GM12892 (cell line): ENCODE measurements at places on chromosomes 12 and 14.

DNA sequence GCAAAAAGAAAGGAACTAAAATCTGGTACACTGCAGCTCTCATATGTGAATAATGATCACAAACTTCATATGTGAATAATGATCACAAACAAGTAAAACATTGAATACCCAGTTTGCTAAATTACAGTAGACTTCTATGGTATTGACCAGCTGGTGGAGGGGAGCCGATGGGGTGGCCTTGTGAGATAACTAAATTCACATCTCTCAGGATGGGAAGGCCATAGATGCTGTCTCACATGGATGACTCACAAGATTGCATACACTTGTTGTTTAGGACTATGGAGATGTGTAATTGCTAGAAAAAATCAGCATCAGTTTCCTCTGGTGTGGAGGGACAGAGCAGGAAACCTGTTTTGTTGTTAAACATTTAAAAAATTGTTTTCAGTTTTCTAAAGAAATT is 49.2 kb downstream of the ACACB start:
- DNase-seq = no peak

GRCh38 chr12:52245259-52245961 is 12.4 kb downstream of the KRT7 start:
- no peak for DNase-seq

GRCh38 chr12:114030451-114030850 is 64.3 kb upstream of the RBM19 start:
- no peak for DNase-seq

DNA sequence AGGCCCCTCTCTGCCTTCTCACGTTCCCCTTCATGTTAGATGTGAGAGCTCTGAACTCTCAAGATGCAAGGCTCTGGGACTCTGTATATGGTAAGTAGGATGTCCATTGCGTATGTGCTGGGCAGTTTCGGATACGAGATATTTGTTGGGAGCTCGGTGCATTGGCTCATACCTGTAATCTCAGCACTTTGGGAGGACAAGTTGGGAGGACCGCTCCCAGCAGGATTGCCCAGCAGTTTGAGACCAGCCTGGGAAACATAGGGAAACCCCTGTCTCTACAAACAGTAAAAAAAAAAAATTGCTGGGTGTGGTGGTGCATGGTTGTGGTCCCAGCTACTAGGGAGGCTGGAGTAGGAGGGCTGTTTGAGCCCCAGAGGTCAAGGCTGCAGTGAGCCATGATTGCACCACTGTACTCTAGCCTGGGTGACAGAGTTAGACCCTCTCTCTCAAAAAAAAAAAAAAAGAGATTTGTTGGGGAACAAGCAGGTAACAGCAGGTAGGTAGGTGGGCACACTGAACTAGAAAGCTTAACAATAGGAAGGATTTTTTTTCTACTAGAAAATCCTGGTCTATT is 3.4 kb downstream of the TMEM120B start:
- DNase-seq = no peak

GRCh38 chr12:91620992-91621391 is 438.4 kb upstream of the DCN start:
- no peak for DNase-seq

DNA sequence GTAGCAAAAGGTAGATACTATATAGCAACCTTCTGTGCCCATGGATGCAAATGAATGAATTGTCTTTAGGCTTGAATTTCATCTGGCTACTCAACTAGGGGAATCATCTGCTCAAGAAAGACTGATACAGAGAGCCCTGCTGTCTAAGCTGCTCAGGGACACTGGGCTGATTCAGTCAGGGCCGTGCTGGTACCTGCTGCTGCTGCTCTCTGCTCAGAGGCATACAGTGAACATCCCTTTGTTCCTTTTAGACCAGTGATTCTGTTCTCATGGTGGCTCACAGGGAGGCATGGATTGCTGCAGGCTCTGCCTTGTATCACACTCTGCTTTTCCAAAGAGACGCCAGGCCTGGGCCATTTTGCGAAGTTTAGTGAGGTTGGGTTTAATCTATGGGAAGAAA is 14.1 kb downstream of the EIF2B2 start:
- no peak for DNase-seq

DNA sequence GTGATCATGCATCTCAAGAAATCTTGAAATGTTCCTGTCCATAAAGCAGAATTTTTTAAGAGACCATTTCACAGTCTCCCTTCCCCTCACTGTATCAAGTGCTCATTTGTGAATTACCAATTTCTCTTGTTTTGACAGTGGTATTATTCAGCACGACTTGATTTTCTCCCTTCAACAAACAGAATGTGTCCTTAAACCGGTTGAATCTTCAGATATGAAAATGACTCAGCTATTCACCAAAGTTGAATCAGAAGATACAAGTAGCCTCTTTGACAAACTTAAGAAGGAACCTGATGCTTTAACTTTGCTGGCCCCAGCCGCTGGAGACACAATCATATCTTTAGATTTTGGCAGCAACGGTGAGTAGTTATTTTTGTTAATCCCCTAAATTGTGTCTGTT is 25.5 kb upstream of the SNAPC1 start:
- no peak for DNase-seq

DNA sequence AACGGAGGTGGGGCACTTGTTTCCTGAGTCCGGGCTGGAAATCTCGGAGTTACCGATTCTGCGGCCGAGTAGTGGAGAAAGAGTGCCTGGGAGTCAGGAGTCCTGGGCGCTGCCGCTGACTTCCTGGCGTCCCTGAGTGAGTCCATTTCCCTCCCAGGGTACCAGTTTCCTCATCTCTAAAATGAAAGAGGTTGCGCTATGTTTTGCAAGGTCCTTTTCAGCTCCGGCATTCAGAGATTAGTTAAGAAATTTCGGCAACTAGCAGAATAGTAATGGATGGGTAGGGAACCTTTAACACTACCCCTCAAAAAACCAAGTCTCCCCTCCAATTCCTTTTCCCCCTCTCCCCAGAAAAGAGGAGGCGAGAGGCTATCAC is 724 bp downstream of the BLOC1S1 start:
- no peak for DNase-seq

- no peak for DNase-seq
These were observed 127.9 kb downstream of the TMTC1 start for GRCh38 chr12:29655861-29656260.

- no peak for DNase-seq
These were observed 126.2 kb downstream of the KSR2 start for GRCh38 chr12:117842630-117843029.

- DNase-seq = no peak
These were observed 52.4 kb upstream of the FICD start for GRCh38 chr12:108462686-108463085.

GRCh38 chr14:97633131-97633738 is 836.1 kb downstream of the VRK1 start:
- no peak for DNase-seq

DNA sequence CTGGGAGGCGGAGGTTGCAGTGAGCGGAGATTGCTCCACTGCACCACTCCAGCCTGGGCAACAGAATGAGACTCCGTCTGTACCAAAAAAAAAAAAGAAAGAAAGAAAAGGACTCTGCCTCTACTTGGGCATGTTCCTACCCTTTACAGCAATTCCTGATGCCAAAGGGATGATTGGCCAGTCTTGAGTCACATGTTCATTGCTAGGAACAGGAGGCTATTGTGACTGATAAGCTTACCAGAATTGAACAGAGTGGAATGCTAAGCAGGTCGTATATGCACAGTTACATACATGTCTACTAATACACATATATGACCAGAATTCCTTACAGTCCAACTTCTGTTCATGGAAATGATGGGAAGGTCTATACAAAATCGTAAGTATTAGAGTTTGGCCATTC is 34.3 kb downstream of the KLHDC1 start:
- DNase-seq = no peak

DNA sequence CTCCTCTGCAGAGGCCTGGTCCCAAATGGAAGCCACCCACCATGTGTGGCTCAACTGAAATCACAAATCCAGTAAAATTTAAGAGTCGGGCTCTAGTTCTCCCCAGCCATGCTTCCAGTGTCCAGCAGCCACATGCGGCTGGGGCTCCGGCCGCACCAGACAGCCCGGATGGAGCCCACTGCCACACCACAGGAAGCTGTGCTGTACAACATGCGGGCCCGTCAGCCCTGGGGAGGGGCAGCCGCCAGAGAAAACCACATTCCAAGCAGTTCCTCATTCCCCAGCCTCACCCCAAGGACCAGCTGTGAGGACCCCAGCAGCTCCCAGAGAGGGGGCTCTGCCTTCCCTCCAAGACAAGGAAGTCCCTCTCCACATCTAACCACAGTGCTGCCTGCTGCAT is 135.0 kb downstream of the NCOR2 start:
- DNase-seq = no peak

DNA sequence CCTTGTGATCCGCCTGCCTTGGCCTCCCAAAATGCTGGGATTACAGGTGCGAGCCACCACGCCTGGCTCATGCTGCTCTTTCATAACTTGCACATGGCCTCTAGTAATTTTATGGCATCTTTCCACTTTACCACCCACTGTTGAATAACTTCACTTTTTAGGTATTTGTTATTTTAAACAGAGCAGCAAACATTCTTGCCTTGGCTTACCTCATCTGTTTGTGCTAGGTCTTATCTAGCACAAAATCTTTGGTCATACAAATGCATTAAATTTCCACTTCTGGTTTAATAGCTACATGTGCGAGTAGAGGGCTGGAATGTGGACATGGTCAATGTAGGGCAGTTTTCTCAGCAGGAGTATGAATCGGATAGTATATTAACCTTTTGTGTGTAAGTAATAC is 38.8 kb upstream of the ATF7IP start:
- no peak for DNase-seq

GRCh38 chr14:55814873-55815272 is 234.9 kb downstream of the KTN1 start:
- DNase-seq = no peak

DNA sequence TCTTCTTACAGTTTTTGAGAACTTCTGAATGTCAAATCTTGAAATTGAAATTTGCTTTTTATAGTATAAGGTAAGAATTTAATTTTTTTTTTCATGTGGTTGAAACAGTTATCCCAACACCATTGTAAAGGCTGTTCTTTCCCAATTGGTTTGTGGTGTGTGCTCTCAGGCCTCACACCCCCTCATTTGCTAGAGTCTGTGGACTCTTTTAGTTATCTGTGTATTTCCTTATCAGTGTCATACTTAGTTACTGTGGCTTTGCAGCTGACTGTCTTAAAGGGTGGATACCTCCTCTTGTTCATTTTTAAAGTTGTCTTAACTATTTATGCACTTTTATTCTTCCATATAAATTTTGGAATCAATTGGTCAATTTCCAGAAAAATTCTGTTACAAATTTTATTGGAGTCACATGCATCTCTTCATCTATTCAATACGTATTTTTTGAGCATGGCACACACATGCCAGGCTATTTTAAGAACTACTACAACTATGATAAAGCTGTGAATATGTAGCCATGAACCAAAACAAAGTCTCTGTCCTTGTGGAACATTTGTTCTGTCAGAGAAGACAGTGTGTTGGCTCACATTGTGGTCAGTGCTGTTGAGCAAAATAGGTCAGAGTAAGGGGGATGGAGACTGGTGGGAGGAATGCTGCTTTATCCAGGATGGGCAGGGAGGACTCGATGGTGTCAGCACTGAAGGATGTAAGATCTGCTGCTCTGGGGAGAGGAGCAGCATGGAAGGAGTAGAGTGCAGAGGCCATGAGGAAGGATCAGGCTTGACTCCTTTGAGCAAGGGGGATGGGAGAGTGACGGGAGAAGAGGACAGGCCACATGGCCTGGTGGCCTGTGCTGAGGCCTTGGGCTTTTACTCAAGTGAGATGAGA is 24.1 kb downstream of the FGF23 start:
- no peak for DNase-seq

GRCh38 chr14:104513641-104514046 is 65.9 kb upstream of the C14orf180 start:
- DNase-seq = no peak

GRCh38 chr12:106345746-106346145 is 11.8 kb upstream of the POLR3B start:
- DNase-seq = no peak

DNA sequence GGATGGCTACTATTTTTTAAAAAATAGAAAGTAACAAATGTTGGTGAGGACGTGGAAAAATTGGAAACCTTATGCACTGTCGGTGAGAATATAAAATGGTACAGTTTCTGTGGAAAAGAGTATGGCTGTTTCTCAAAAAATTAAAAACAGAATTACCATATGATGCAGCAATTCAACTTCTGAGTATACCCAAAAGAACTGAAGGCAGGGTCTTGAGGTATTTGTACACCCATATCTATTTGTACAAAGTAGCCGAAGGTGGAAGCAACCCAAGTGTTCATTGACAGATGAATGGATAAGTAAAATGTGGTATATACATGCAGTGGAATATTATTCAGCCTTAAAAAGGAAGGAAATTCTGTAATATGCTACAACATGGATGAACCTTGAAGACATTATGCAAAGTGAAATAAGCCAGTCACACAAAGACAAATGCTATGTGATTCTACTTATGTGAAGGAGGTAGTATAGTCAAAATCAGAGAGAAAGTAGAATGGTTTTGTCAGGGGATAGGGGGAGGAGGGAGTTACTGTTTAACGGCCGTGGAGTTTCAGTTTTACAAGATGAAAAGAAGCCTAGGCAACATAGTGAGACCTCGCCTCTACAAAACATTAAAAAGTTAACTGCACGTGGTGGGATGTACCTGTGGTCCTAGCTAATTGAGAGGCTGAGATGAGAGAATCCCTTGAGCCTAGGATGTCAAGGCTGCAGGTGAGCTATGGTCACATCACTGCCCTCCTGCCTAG is 38.4 kb upstream of the CCT2 start:
- DNase-seq = no peak

GRCh38 chr14:67944605-67945004 is 125.0 kb downstream of the RAD51B start:
- no peak for DNase-seq

DNA sequence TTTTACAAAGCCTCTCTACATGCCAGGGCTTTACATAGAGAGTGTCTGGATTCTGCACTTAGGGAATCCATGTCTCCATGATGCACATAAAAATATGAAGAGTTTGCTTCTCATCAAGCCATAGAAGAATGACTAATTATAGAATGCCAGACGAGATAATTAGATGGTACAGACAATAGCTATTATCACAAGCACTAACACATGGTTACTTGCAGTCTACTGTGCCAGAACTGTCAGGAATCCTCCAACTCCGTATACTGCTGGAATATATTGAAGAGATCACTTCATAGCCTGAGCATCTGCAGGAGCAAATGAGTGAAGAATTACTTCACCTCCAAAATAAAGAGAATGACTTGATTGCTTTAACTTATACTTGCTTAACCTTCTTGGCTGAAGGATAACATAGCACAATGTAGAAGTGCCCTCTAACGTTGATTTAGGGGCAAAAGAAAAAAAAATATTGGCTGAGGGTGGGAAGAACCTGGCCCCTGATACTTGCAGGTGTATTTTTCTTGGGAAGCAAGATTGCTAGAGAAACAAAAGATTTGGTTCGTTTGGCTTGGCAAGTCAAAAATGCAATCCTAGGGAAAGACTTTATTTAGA is 272.8 kb upstream of the FAR2 start:
- DNase-seq = no peak

DNA sequence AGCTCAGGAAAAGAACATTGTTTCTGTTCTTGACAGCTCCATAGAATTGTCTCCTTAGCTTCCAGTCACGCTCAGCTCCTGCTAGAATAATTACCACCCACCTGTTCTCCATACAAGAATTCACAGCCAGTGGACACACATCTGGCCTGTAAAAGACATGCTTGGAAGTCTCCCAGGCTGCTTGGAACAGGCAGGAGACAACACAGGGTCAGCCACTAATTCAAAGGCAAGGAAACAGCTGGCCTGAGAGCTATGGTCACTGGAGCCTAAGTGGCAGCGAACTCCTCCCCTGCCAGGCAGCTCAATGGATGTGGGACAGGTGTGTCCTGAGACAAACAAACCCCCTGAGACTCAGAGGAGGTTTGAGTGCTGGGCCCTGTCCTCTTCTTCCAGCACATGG is 22.9 kb upstream of the LTBP2 start:
- DNase-seq = no peak
